AG04449 (cell line): ENCODE measurements at places on chromosomes 7 and 10.

GRCh38 chr7:36129048-36129534 is 24.0 kb upstream of the EEPD1 start:
- DNase-seq, result no peak

DNA sequence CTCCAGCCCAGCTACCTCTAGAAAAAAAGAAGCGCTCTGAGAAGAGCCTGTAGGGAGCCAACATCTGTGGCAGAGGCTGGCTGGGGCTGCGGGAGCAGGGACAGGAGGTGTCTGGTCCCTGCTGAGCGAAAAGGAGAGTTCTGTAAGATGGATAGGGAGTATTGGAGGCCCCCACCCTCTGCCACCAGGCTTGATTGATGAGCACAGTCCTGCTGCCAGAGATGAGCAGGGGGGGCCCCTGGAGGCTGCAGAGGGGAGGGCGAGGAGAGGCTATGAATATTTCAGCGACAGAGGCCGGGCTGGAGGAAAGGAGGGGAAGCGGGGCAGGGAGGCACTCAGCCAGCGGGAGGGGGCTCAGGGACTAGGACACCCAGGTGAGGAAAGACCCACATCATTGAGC is 44.5 kb upstream of the HSPB1 start:
- no peak for DNase-seq

- no peak for DNase-seq
Observed at GRCh38 chr7:11127114-11127785, 153.6 kb downstream of the PHF14 start.

DNA sequence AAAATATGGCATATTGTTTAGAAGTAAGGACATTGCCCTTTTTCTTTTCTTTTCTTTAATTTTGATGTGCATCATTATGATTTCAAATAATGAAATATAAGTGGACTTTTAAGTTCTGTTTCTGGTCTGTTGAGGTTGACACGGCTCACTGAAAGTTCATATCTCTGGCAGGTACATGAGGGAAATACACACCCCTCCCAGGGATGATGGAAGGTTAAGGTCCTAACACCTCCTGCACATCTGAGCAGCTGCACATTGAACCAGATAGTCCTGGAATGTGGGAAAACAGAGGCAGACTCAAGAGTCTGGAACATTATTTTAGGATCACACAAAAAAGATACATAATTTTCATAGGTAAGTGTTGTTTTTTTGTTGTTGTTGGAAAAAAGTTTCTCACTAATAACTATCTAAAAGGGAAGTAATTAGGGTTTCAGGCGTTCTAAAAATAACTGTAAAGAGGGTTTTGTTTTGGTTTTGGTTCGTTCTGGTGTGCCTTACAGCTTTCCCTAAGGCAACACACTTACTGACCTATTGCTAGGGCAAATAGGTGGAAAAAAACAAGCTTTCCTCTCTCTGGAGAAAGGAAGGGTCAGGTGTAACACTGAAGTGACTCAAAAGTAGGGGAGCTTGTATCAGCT is 201.2 kb upstream of the PRKCQ start:
- no peak for DNase-seq

GRCh38 chr7:70132226-70132851 is 534.1 kb downstream of the AUTS2 start:
- DNase-seq, result no peak

- DNase-seq, result no peak
Observed at GRCh38 chr7:15612205-15612604, 50.4 kb upstream of the AGMO start.

- no peak for DNase-seq
Observed at GRCh38 chr10:76119036-76119435, 687.6 kb downstream of the LRMDA start.

- DNase-seq, result no peak
Observed at GRCh38 chr7:17554341-17555015, 256.0 kb downstream of the AHR start.

- DNase-seq, result no peak
Observed at GRCh38 chr7:117673839-117674238, 194.0 kb downstream of the CFTR start.

DNA sequence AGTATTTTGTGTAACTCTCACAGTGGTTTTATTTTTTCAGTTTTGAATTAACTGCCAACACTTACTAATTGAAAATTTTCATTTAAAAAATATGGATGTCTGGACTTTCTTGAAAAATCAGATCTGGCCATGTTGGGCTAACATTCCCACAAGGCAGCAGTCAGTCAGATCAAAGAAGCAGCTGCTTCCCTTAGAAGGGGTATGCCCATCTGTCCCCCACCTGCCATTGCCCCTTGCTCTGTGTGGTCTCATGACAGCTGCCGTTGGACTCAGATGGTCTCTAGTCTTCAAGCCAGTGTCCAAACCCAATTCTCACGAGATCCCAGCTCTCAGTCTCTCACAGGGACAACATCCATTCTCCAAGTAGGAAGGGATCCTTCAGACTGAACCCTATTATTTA is 212.1 kb upstream of the GHITM start:
- no peak for DNase-seq

GRCh38 chr7:140275069-140275965 is 98.5 kb upstream of the KDM7A start:
- no peak for DNase-seq

GRCh38 chr10:42986633-42987032 is 90.2 kb upstream of the RET start:
- no peak for DNase-seq

DNA sequence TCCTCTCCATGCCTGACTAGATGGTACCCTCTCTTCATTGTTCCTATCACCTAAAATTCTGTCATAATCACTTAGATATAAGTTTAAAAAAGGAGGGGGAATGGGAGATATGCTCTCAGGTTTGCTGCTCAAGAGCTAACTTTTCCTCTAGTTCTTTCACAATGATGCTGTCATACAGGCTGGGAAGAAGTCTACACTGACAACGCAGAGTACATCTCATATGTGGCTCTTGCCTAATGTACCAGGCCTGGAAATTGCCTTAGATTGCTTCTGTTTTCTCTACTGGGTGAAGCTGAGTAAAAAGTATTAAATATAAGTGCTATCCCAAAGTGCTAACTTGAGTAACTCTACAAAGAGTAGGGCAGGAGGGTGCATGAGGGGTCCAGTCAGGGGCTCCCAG is 43.8 kb upstream of the BET1 start:
- DNase-seq, result no peak

DNA sequence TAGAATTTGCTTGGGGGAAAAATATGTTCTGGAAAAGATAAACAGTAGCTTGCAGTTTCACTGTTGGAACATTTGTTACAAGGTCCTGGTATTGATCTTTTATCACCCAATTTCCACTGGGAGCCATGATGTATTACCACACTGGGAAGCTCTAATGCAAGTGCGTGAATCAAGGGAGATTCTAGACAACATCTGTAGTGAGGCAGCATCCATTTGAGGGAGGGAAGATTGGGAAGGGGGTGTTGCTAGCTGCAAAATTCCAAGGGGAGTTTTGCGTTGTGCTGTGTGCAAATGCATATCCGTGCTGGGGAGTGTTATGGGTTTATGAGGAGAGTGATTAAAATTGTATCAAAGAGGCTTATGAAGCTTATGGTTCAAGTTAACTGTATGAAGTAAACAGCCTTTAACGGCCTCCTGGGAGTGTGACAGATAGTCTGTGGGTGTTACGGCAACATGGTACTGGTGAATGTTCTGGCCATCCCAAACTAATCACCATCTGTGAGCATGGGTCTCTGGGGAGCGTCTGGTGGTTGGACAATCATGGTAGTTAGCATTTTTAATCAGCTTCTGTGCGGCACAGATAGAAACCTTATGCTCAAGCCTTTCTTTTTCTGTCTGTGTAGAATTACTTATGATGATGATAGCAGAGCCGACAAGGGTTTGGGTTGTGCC is 601.9 kb upstream of the GALNT17 start:
- no peak for DNase-seq

GRCh38 chr7:152624228-152624627 is 51.7 kb downstream of the XRCC2 start:
- DNase-seq, result no peak

GRCh38 chr10:98394851-98395440 is 20.0 kb downstream of the PYROXD2 start:
- DNase-seq, result no peak

DNA sequence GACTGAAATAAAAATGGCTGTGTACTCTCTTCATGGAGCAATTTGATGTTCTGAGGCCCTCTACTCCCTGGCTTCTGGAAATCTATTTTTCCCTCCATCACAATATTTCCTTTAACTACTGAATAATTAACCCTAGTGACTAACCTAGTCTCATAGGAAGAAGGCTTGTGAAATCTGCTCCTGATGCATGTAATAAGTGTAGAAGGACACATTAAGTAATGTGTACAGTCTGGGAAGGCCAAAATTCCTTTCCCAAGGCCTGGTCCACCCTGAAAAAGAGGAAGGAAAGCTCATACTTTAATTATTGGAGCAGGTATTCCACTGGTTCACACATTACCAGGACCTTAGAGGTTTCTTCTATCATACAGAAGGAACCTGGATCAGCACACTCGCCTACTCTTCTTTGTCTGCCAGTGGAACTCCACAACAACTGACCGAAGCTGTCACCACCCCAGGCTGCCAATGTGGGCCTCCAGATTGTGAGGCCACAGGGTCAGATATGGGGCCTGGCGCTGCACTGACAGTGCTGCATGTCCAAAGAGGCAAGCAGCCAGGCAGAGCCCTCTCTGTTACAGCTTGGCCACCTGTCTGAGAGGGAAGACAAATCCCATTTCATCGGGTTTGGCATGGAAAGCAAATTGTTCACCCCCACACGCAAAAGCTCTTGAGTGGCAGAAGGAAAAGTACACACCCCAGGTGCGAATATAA is 54.4 kb upstream of the FAM133B start:
- DNase-seq, result no peak

DNA sequence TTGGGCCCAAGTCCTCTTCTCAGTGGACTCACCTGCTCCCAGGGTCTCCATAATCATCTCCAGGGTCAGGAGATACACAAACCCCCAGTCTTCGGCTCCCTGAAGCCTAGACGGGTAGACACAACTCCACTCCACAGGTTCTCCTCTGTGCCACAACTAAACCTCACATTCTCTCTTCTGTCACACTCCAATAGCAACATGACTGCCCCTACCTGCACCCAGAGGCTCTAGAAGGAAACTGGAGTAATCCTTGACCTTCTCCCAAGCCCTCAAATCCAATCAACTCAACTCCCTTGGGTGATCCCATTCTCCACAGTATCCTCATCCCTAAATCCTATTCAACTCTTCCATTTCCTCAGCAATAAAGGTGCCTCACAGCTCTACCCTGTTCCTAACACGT is 16.2 kb downstream of the HNRNPF start:
- no peak for DNase-seq

- no peak for DNase-seq
Observed at GRCh38 chr7:20799566-20800366, 13.1 kb upstream of the SP8 start.

- DNase-seq, result no peak
Observed at GRCh38 chr7:82110146-82110840, 333.3 kb downstream of the CACNA2D1 start.

DNA sequence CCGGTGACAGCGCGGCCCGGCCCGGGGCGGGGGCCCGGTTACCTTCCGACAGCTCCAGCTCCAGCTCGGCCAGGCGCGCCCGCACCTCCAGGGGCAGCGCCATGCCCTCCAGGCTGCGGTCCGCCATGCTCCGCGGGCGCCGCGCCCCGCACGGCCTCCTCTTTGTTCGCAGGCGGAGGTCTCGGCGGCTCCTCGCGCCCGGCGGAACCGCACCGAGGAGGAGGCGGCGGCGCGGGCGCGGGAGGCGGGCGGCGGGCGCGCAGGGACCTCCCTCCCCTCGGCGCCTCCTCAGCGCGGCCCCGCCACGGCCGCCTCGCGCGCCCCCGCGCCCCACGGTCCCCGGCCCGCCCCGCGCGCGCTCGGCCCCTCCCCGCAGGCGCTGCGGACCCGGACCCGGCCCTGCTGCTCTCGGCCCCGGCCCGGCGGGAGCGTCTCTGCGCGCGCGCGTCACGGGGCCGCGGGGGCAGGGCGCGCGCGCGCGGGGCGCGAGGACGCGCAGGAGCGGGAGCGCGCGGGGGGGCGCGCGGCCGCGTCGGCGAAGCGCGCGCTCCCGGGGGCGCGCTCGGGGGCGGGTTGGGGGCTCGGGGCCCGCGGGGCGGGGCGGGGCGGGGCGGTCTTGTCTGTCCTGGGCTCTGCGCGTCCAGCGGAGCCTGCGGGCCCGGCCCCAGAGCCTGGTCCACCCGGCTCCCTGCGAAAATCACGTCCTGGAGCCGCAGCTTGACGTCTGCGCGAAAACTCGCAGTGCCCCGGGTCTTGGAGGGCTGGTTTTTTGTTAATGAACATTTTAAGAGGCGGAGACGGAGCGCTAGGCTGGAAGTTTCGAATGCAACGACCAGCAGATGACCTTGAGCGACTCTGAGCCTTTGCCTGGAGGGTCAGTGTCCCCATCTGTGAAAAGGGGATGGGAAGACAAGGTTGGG is at the start of gene DIP2C:
Gene DIP2C, minus strand, starts transcription at position 217 of the 920 bp plus-strand sequence. Its CDS starts 90 bp downstream, at position 127.
- no peak for DNase-seq

- DNase-seq, result no peak
Observed at GRCh38 chr10:6229746-6230145, 27.0 kb downstream of the PFKFB3 start.

- no peak for DNase-seq
Observed at GRCh38 chr7:143372070-143372469, 9.1 kb upstream of the ZYX start.

DNA sequence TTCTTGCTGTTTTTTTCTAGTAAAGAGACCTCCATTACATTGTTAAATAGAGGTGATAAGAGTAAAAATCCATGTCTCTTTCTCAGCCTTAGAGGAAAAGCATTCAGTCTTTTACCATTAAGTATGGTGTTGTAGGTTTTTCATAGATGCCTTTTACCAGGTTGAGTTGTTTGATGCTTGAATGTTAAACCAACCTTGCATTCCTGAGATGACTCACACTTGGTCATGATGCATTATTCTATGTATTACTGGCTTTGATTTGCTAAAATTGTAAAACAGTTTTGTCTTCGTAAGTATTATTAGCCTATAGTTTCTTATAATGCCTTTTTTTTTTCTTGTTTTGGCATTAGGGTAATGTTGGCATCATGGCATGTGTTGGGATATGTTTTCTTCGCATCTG is 90.0 kb downstream of the ANKRD61 start:
- DNase-seq, result no peak

GRCh38 chr7:127114742-127115265 is 137.9 kb downstream of the GRM8 start:
- DNase-seq, result no peak

DNA sequence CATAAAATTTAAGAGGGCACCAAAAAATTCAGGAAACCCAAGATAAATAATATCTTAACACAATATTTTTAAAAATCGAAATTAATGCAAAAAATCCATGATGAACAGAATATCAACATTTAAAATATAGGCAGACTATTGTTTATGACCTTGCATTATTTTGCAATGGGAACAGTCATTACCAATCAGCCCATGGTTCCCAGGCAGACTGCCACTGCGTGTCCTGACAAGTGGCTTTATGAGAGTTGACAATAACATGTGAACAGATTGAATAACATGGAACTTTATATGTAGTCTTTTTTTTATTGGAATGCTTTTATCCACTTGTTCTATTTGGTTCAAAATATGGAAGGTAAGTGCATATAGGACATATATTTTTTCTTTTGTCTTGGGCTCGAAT is 3.1 kb upstream of the AVPI1 start:
- no peak for DNase-seq

GRCh38 chr7:41046221-41046761 is 656.6 kb downstream of the INHBA start:
- DNase-seq, result no peak

- no peak for DNase-seq
Observed at GRCh38 chr10:66176772-66177171, 749.1 kb upstream of the LRRTM3 start.
